Stimulated activated CD4-positive, alpha-beta T cell treated with anti-CD3 and anti-CD28 coated beads, Interleukin-15, amount 100 ng/mL, for 1 hour (primary cell): ENCODE measurements at places on chromosomes 5 and 9.

GRCh38 chr9:126154182-126154827 is 172.3 kb upstream of the MVB12B start:
- no peak for DNase-seq

- no peak for DNase-seq
Measured at GRCh38 chr5:173509060-173509459, 107.4 kb downstream of the BOD1 start.

DNA sequence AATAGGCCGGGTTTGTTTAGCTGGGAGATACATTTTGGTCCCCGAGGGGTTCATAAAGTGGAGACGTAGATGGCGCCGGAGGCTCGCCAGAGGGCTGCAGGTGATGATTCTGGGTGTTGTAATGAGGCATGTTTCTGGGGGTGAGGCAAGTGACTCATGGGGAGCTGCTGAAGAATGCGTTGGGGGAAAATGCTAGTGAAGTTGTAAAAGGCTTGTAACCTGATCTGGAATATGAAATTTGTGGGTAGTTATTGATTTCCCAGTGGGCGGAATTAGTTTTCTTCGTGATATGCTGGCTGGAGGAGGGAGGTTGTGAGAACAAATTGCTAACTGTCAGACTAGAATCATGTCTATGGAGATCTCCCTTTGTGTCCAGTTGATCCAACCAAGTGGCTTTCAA is 158.3 kb downstream of the DOCK2 start:
- DNase-seq = no peak

DNA sequence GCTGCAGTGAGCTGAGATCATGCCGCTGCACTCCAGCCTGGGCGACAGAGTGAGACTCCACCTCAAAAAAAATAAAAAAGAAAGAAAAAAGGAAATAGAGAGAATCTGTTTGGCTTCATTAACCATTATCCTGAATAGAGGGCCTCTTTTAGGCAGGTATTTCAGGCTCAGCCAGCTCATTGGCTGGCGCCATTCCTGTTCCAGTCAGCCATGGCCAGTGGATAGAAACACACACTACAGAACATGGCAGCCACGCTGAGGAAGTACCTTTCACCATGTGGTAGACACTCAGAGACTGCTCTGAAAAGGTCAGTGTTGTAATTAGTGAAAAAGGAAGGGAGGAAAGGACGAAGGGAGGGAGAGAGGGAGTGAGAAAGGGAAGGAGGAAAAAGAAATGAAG is 340.0 kb upstream of the ACTBL2 start:
- DNase-seq = no peak

DNA sequence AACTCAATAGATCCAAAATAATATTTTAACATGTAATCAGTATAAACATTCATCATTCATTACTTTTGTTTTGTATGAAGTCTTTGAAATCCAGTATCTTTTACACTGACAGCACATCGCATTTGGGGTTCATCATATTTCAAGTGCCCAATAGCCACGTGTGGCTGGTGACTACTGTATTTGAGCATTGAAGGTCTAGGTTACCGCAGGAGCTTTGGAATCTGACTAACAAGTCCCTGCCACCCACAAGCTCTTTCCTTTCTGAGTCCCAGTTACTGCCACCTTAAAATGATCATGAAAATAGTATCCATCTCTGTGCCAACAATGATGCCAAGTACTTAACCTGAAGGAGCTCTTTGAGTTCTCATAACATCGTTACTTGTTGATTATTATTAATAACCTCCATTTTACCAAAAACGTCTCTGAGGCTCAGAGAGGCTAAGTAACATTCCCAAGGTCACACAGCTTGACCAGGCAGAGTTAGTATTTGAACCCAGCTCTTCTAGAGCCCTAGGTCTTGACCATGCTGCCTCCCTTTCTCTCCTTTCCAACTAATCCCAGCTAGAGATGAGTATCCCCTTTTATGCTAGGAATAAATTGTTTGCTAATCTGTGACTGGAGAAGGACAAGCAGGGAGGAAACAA is 24.2 kb downstream of the ARHGEF37 start:
- DNase-seq = no peak

DNA sequence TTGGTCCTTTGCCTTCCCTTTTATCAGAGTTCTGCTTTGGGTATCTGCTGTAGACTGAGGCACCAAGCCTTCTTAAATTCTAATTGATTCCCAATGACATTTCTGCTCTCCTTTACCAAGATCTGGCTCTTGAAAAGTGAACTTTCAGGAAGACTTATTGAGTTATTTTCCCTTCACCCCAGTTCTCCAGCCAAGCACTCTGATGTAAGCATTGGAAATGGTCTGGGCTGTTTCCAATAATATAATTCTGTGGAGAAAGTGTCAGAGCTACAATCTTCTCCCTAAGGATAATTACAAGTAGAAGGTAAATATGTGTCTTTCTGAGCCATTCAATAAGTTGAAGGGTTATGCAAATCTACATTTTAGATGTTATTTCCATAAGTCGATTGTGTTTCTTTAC is 30.8 kb downstream of the BTF3 start:
- DNase-seq = no peak

DNA sequence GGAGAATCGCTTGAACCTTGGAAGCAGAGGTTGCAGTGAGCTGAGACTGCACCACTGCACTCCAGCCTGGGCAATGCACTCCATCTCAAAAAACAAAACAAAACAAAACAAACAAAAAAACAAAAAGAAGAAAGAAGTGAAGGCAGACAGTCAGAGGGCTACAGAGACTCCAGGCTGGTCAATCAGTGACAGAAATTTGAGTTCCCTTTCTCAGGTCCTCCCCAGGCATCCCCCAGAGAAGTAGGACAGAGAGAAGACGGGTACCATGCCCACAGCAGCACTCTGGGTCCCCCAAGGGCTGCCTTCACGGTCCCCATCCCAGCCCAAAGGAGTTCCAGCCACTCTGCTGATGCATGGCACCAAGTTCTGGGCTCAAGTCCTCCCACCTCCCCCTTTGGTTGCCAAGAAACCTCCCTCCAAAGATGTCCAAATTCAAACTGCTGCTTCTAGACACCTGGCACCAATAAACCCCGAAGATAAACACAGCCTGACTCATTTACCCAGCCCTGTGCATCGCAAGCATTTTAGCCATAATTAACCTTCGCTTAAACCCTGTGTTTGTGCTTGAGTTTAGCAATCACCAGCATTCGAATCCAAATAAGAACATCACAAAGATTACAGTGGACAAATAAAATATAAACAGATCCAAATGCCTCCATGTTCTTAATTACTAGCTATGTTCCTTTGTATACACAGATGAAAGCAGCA is 24.0 kb downstream of the SEMA4D start:
- no peak for DNase-seq

GRCh38 chr5:98096155-98096554 is 677.3 kb upstream of the RGMB start:
- no peak for DNase-seq

GRCh38 chr5:96483878-96484277 is 50.8 kb upstream of the PCSK1 start:
- no peak for DNase-seq

- no peak for DNase-seq
Measured at GRCh38 chr9:87562530-87563170, 65.0 kb downstream of the DAPK1 start.

GRCh38 chr5:53642061-53642460 is 81.6 kb downstream of the NDUFS4 start:
- DNase-seq = no peak

- DNase-seq = no peak
Measured at GRCh38 chr5:16936989-16937438, 926 bp upstream of the MYO10 start.

DNA sequence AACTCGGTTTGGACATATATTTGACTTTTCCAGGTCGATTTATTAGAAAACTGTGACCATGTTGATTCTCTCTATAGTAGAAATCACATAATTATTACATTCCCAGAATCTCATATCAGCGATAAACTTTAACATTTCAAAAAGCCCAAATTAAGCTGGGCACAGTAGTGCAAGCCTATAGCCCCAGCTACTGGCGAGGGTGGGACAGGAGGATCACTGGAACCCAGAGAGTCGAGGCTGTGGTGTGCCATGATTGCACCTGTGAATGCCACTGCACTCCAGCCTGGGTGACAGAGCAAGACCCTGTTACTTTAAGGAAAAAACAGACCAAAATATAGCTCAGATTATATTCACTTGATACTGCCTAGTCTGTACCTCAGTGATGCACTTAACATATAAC is 128.9 kb downstream of the CPLANE1 start:
- no peak for DNase-seq

GRCh38 chr9:21542787-21543186 is 60.7 kb upstream of the IFNE start:
- DNase-seq = no peak

GRCh38 chr5:53239301-53239990 is 129.9 kb upstream of the MOCS2 start:
- DNase-seq = no peak

GRCh38 chr5:134226441-134227192 is 744 bp upstream of the PPP2CA start:
- DNase-seq = no peak

DNA sequence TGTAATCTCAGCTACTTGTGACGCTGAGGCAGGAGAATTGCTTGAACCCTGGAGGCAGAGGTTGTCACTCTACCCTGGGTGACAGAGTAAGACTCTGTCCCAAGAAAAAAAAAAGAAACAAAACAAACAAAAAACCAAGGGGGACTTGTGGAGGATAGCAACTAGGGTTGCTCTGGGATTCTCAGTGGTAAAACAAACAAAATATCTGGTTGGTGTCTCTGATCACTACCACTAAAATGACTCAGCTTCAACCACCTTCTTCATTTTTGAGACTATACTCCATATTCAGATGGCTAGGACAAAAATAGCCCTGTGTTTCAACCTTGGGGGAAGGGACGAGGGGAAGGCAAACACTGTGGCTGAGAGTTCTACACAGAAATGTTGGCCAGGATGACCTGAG is 110.3 kb downstream of the ARRDC3 start:
- DNase-seq = no peak

- no peak for DNase-seq
Measured at GRCh38 chr9:96482476-96482875, 32.5 kb downstream of the HABP4 start.

DNA sequence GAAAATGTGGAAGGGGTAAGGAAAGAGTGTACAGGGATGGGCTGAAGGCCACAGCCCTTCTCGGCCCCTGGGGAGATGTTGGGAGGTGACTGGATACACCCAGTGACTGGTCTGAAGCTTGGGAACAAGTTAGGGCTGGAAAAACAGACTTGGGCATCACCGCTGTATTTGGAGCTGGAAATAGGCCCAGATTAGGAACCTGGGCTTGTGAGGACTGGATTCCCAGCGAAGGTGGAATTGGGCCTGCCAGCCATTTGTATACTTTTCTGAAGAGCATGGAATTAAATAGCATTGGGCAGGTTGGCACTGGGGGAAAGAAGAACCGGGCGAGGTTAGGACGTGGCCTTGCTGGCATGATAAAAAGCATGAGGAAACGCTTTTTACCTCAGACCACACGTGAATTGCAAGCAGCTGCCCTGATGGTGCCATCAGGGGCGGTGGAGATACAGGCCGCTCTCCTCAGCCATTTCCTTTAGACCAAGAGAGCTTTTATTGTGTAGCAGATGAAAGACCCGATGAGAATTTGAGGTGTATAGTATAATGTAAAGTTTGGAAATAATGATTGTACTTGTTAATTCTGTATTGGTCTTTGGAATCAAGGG is 37.8 kb downstream of the OTULIN start:
- no peak for DNase-seq
